Activated CD8-positive, alpha-beta memory T cell treated with anti-CD3 and anti-CD28 coated beads, Interleukin-2, amount 10 ng/mL, durations not matched to agents 7 days and 5 days (primary cell): ENCODE measurements at places on chromosomes 4 and X. TPM values are rescaled to one million over a fixed set of nuclear protein-coding genes. Genes with fewer than 3 reads are reported as not detected.

TEC gene
- 2.0 TPM for total RNA-seq

WWC2 gene
- 0.20 TPM for total RNA-seq

PHEX gene
- total RNA-seq, result 1.1 TPM

CT45A3 gene
- total RNA-seq, result not detected

NRK gene
- total RNA-seq, result not detected

IL15 gene
- total RNA-seq, result 4.0 TPM

ADGRL3 gene
- total RNA-seq, result not detected

TCEAL5 gene
- not detected for total RNA-seq

ZNF182 gene
- total RNA-seq, result 7.9 TPM

KCND1 gene
- 5.5 TPM for total RNA-seq

GUF1 gene
- 22.0 TPM for total RNA-seq

FAAH2 gene
- total RNA-seq, result 1.1 TPM

TLL1 gene
- not detected for total RNA-seq

OPHN1 gene
- 0.09 TPM for total RNA-seq

CA5B gene
- 12.7 TPM for total RNA-seq
